ENCODE measurements at places on chromosomes 6 and 20.

DNA sequence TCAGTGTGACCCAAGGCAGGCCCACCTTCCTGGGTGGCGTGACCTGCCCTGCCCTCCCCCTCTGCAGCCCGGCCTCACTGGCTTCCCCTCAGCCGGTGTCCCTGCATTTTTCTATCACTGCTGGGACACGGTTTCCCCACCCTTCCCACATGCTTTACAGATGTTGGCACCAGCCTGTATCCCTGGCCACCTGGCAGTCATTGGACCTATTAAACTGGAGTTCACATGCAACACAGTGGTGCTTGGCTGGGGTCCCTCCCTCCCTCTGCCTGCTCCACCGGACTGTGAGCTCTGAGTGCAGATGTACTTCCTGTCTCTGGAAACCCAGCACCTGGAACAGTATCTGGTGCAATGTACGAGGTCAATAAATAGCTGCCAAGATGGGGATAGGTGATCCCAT, 25.5 kb upstream of the STX16 start:
- no peak for DNase-seq

- no peak for DNase-seq
Measured at GRCh38 chr20:43982886-43983285, 68.2 kb downstream of the TOX2 start.

- DNase-seq = no peak
Measured at GRCh38 chr20:35311409-35311808, 19.2 kb upstream of the FAM83C start.

DNA sequence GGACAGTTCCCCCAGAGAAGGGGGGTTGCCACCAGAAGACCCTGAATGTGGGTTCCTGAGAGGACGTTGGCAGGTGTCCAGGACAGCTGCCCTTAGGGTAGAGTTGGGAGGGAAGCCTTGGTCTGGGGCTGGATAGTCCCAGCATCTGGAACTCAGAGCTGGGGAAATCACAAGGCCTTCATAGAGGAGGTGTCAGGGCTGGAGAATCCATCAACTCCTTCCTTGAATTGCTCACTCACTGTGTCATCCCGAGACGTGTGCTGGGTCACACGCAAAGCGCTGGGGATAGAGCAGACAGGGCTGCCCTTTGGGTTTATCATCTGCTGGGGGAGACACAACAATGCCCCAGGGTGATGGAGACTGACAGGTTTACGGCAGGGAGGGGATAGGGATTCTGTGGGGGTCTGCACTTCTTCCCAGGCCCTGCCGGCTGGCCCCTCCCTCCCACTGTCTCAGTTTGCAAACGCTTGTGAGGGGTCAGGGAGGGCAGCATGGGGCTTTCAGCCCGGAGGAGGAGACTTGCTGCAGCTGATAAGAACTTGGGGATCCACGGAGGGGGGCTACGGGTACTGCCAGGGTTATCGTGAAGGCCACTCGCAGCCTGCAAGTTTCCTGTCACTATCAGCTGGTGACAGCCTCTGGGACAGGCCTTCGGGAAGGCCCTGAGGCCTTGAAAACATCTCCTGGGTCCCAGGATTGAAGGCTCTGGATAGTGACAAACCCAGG, 18.6 kb downstream of the RBM38 start:
- no peak for DNase-seq

- no peak for DNase-seq
Measured at GRCh38 chr6:168457653-168457934, 16.6 kb downstream of the SMOC2 start.

DNA sequence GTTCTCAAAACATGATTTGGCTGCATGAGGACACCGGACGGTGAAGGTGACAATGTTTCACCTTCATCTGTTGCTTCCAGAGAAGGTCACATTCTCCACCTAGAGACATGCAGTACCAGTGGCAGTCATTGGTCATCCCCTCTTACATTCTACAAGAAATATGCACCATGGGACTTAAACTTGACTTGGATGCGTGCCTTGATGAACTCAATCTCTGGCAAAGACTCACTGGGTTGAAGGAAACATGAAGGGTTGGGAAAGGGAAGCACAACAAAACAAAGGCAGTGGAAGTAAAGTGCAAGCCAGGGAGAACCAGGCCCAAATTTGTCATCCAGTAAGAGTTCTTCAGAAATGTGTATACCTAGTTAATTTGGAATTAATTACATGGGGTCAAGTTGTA, 39.4 kb upstream of the ARMH2 start:
- no peak for DNase-seq

- no peak for DNase-seq
Measured at GRCh38 chr20:24695529-24696225, 226.2 kb downstream of the SYNDIG1 start.

All from fibroblast of skin of scalp (primary cell).